Naive thymus-derived CD8-positive, alpha-beta T cell (primary cell): ENCODE measurements at places on chromosomes 6 and 20.

DNA sequence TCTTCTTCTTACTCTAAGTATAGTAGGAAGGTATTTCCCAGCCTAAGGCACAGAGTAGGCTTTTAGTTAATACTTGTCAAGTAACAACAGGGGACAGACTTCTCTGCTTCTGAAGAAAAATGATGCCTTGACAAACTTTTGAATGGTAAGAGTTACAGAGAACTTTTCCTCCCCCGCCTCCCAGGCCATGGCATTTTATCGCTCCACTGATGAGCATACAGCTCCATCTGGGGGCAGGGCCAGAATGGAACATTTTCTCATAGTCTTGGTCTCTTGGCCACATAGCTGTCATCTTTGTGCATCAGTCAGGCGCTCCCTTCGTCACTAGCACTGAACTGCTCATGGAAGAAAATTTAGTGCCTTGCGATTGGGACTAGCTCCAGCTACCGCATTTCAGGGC, 1066.8 kb upstream of the CITED2 start:
- DNase-seq: no peak

DNA sequence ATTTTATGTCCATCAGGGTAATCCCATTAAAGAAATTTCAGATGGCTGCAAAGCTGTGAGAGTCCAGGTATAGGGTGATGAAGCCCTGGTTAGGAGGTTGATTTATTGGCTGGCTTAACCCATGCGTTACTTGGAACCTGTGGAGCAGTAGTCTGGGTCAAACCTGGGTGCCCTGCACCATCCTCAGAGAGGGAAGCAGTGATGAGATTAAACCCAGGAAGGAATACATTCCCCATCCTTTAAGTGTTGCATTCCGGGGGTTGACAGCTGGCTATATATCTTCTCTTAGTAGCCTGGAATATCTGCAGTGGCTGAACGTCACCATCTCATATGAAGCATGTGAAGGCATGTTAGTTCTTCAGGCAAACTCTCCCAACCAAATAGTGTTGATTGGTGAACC, 44.9 kb upstream of the JAG1 start:
- DNase-seq: no peak

GRCh38 chr6:44266347-44266746, 996 bp upstream of the NFKBIE start:
- no peak for DNase-seq

DNA sequence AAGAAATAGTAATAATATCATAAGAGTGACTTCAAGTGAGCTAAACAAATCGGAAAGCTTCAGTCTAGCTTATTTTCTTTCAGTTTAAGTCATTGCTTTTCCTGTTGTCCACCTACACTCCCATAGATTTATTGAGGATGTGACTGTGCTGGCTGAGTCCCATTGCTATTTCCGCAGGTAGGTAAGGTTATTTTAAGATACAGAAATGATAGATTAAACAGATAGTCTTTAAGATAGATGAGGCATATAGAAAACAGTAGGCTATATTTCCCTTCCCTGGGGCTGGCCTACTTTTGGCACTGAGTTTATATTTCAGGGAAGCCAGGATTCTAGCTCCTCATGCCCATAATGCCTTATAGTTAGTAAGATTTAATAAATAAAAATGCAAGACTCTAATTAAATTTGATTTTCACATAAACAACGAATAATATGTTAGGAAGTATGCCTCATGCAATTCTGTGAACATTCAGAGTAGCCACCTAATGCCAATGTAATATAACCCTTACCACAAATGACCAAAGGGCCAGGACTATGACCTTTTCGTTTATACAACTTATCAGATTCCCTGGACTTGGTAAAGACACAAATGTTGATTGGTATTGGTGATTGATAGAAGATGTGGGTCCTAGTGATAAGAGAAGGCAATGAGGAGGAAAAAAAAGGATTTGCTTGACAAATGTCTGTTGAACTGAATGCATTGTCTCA, 1079.3 kb downstream of the EPHA7 start:
- DNase-seq: no peak

- DNase-seq: no peak
Measured at GRCh38 chr6:15183979-15184378, 61.9 kb upstream of the JARID2 start.

DNA sequence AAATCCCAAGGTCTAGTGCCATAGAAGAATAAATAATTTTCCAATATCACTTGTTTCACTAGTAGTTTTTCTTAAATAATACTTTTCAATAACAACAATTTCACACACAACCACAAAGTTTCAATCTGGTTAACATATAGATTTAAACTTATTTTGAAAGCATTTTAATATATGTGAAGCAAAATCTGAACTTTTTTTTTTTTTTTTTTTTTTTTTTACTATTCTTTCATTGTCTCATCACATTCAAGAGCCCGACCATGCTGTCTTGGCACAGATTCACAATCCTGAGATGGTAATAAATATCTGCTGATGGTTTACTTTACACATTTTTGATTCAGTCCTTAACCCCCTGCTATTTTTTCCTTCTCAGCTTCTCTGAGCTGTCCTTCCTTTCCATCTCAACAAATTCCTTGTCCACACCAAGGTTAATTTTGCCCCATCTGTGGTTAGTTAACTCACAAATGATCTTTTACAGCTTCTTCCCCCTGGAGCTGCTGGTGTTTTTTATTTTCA, 262.8 kb downstream of the TMEM242 start:
- DNase-seq: no peak

- no peak for DNase-seq
Measured at GRCh38 chr6:30836431-30836866, 47.9 kb upstream of the DDR1 start.

- DNase-seq: no peak
Measured at GRCh38 chr6:152821525-152821924, 70.9 kb downstream of the VIP start.

DNA sequence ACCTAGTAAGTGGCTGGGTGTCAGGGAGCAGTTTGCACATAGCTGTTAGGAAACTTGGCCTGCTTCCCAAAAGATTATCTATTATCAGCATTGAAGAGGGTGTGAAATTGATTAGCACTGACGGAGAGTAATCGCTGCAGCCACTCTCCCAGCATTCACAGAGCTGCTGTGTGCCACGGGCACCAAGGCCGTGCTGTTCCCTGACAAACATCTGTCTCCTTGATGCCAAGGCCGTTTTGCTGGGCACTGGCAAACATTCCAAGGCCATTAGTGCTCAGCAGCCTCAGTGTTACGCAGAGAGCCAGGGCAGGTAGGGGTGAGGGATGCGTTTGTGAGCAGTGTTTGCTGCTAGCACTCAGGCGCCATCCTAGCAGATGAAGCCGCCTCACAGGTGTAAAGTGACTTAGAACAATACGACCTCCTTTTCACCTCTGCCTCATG, 57.7 kb upstream of the VSTM2L start:
- no peak for DNase-seq

DNA sequence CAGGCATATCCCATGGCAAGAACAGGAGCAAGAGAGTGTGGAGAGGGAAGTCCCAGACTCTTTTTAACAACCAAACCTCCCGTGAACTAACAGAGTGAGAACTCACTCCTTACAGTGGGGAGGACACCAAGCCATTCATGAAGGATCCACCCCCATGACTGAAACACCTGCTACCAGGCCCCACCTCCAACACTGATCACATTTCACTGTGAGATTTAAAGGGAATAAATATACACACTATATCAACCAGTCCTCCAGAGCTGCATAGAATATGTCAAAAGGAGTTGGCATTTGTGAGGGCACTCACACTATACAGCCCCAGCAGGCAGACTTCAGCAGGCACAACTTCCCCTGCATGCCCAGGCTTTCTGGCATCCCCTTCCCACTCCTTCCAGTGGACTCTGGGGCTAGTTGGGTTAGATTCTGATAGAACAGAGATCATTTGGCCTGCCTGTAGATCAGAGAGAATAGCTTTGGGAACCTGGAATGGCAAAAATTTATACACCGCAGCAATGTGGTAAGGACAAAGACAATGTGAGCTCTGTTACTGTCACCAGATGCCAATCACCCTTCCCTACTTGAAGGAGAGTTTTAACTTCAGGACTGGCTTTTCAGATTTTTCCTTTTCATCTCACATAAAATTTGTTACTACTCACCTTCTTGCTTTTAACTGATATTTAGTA, 25.2 kb upstream of the TENT5A start:
- no peak for DNase-seq

- DNase-seq: no peak
Measured at GRCh38 chr6:25042984-25043725, 107.4 kb upstream of the RIPOR2 start.

DNA sequence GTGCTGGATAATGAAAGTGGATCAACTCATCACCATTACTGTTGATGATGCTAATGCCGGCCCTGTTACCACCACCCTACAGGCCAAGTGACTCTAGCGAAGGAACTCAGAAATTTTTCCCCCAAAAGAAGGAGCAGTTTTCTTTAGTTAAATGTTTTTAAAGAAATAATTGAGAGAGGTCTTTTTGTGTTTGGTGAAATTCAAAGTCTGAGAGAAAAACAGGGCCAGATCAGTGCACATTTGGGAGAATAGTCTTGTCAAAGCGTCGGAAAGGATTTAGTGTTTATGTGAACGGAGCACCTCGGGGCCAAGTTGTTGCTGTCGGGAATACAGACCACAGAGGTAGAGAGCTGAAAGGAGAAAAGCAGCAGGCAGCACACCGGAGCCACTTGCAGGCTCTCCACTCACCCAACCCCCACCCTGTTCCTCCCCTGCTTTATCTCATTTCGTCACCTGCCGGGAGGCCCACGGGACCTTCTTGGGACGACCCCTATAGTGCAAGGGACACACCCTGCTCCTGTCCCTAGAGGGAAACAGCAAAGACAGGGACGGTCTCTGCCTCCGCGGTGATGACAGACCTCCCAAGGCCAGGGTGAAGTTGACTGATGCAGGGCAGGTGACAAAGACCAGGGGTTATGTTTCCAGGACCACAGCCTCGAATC, 6.8 kb downstream of the TFAP2B start:
- DNase-seq: no peak

- no peak for DNase-seq
Measured at GRCh38 chr20:52172392-52173047, 19.1 kb downstream of the ZFP64 start.

DNA sequence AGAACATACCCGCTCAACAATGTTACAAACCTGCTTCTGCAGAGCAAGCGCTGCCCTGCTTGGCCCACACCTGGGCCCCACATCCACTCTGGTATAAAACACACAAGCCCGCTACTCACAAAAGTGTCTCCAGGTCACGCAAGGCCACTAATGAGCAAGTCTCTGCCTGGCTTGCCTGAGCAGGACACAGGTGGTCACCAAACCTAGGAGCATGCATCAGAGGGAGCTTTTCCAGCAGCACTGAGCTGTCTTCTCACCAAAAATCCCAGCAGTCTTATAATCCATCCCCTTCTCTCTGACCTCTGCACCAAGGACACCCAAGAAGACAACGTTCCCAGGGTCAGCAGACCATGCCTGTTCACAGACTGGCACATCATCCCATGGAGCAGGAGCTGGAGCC, 100.8 kb downstream of the DLL1 start:
- DNase-seq: no peak

DNA sequence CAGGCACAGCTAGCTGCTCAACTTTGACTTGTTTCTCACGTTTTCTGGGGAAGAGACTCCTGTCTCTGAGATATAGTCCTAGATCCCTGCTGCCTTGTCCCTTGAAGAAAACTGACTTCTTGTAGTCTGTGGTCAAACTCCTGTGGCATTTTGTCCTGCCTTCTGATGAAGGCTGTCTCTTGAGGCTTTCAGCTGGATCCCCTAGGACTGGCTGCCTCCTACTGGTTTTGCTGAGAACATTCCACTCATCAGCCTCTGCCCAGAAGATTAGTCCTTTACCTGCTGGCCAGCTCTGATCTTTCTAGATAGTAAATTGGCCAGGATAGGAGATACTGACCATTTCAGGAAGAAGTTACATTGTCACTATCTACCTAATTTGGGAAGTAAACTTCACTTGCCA, 71.9 kb upstream of the CNR1 start:
- DNase-seq: no peak

GRCh38 chr20:49928411-49929141, 7.6 kb upstream of the RNF114 start:
- DNase-seq: peak; percentile 70

DNA sequence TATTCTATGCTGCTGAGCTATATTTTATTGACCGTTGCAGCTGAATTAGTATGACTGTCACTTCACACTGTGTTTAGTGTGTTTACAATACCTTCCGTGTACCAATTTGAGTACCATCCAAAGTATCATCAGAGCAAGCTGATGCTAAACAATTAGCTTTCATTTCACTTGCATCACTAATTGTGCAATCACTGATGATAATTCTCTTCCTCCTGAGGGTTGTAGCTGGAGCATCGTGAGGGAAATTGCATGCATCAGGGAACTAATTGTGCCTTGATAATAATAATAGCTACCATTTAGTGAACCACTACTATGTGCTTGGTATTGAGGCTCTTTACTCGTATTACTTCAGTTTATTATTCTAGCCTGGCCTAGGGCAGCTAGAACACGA, 384.8 kb upstream of the SOX4 start:
- no peak for DNase-seq

- DNase-seq: no peak
Measured at GRCh38 chr20:53738039-53738944, 144.7 kb upstream of the ZNF217 start.
